ENCODE measurements at places on chromosomes 2 and 18.

DNA sequence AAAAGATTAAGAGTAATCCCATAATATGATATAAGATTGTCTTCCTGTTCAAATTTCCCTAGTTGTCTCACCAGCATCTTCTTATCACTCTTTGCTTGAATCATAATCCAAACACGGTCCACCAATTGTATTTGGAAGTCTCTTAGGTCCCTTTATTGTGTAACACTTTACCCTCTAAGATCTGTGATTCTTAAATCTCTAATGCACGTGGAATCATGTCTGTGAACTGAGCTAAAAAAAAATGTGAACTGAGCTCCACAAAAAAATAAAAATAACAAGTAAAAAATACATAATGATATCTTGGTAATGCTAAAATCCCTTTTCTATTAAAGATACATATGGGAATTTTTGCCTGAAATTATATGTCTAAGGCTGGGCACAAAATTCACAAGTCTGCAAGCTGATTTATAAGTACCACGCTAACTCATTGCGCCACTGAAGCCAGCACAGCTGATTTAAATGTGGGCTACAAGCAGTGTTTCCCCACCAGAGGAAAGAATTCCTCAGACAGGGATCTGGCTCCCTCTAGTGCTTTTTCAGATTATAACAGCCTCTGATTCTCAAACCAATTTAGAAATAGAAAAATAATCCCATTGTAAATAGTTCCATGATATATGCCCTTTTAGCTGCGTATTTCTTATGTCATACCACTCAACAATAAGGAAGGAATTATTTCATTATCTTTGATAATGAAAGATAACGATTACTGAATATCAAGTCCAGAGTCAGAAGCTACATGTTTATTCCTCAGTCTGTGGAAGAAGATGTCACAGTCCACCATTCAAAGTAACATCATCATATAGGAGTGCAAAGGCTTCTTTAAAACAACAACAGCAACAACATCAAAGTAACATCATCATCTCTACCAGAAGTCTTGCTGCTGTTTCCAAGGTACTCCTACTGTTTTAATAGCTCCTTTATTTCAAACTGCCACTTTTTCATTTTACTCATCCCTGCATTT, 22.9 kb downstream of the RBM43 start:
- DNase-seq: peak; percentile 64

DNA sequence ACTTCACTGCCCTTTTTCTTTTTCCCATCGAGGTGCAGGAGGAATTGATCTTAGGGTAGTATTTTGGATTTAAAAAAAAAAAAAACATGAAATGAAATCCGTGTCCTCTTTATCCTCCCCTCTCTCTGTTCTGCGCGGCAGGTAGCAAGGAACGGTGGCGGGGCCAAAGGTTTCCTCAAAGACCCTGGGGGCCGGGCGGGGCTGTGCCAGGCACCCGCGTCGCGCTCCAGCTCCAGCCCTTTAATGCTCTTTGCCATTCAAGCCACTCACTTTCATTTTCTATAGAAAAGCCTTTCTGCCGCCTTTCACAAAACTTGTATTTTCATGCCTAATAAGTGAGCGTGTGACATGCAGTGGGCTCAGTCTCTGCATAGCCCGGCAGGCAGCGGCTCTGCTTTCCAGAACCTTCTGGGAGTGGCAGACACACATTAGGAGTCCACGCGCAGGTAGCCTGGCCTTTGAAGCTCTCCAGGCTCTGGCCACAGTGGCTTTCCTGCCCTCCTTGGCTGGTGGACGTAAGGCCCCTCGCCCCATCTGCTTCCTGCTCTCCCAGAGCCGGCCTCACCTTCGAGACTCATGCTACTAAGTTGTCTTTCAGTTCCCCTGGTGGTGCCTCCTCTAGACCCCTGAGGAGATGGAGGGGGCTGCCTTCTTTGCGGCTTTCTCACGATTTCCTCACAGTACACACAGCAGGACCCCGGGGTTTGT, 41.7 kb downstream of the AGAP1 start:
- no peak for DNase-seq

GRCh38 chr18:42326752-42327151, 371.7 kb downstream of the PIK3C3 start:
- no peak for DNase-seq

GRCh38 chr2:41267929-41268659, 779.7 kb upstream of the PKDCC start:
- DNase-seq: no peak

DNA sequence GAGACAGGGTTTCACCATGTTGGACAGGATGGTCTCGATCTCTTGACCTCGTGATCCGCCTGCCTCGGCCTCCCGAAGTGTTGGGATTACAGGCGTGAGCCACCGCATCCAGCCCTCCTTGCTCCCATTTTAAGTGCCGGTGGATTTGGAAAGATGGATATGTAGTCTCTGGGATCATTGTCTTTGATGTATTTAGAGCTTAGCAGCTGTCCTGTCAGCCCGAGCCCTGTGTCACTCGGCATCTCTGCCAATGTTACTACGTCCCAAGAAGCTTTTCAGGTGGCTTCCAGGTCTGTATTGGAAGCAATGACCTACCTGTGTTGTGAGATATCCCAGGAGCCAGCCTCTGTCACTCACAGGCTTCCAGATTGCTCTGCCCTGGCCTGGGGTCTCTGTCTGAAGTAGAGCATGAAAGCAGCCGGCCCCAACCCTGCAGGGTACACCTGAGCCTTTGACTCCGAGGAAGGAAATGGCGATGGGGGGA, 35.3 kb downstream of the MAP4K4 start:
- no peak for DNase-seq

GRCh38 chr2:62099523-62100175, 96.3 kb upstream of the B3GNT2 start:
- no peak for DNase-seq

DNA sequence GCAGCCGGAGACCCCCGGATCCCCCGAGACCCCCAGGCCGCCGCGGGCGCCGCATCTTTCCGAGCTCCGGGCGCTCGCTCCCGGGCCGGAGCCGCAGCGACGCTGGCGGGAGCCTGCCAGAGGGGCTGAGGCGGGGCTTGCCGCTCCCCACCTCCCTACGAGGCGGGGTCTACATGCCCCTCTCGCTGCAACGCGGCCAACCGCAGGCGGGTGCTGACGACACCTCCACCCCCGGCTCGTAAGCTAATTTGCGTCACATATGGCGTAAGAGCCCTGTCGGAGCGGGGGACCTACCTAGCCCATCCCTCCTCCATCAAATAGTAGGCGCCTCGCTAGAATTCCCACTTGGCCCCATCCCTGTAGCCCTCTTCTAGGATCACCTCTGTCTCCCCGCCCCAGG, at the start of gene PTPRN:
Gene PTPRN, minus strand, starts transcription at position 124 of the 400 bp plus-strand sequence. Its CDS starts 69 bp downstream, at position 55.
- peak; percentile 27 for DNase-seq

- no peak for DNase-seq
These were observed 71.1 kb downstream of the ARHGEF33 start for GRCh38 chr2:38960609-38961320.

DNA sequence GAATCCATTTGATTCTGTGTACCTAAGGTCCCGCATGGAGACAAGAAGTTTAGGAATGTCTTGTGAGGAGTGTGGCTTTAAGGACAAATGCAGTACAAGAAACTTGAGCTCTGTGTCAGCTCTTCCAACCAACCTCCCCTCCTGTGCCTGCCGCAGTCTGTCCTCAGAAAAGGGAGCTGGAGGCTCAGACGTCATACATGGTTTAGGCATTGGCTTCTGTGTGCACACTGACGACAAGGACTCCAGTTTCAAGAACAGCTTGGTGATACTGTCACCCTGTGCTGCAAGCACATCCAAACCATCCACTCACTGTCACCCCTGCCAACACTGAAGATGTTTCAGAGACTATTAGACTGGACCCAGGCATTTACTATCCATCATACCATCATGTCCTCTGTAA, 470.4 kb downstream of the IRS1 start:
- DNase-seq: no peak

GRCh38 chr2:63740943-63741342, 100.8 kb upstream of the UGP2 start:
- no peak for DNase-seq

DNA sequence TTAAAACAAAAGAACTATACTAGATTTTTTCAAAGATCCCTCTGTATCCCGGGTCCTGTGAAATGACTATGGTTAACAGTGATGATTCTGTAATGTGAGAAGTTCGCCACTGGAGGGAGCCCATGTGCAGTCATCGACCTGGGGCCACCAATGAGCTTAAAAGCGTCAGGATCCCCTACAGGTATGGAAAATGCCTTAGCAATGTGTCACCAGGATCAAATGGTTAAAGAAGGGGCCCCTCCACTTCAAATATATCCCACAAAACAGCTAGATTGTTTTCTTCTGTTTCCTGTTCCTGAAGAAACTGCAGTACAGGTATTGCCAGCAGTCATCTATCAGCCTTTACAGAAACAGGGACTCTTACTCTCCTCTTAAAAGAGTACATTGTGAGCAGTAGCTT, 15.3 kb downstream of the CHRNA1 start:
- DNase-seq: peak; percentile 54

GRCh38 chr2:45964906-45965305, 313.4 kb downstream of the PRKCE start:
- DNase-seq: no peak

DNA sequence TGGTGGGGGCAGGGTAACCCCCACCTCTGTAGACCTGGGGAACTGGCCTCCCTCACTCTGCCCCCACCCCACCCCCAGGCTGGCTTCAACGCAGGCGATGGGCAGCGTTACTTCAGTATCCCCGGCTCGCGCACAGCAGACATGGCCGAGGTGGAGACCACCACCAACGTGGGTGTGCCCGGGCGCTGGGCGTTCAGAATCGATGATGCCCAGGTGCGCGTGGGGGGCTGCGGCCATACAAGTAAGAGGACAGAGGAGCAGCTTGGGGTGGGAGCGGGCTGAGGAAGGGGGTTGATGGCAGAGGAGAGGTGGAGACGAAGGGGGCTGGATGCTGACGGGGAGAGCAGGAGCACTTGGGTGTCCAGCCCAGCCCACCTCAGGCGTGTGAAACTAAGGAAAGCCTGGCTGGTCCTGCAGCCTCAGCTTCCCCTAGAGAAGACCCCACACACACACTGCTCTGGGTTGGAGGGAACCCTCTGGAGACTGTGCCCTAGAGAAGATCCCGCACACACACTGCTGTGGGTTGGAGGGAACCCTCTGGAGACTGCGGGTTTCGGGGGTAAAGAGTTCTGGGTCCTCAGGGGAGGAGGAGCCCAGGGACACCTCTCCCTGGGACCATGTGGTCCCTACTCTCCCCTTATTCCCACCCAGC, 36.2 kb downstream of the SNED1 start:
- DNase-seq: no peak

DNA sequence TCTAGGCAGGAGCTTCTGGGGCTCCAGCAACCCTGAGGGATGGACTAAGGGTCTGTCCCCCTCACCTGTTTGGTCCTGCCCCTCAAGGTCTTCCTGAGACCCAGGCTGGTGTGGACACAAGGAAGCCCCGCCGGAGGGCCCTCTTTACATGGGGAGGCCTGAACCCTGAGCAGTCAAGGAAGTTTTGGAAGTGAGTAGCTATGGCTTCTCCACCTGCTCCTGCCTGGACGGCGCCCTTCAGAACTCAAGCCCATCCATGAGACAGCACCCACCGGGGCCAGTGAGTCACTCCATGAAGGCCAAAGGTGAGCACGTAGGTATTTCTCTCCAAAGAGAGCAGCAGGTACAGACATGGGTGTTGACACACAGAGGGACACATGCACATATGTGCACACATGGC, 98.2 kb upstream of the CTDP1 start:
- DNase-seq: no peak

GRCh38 chr2:1740716-1741589, 3.4 kb downstream of the PXDN start:
- no peak for DNase-seq

- DNase-seq: no peak
These were observed 6.1 kb upstream of the CUL3 start for GRCh38 chr2:224591220-224591619.

GRCh38 chr2:177474998-177475397, 82.4 kb downstream of the AGPS start:
- DNase-seq: peak; percentile 14

- DNase-seq: peak; percentile 28
These were observed 10.5 kb upstream of the B3GNT7 start for GRCh38 chr2:231384970-231385369.

DNA sequence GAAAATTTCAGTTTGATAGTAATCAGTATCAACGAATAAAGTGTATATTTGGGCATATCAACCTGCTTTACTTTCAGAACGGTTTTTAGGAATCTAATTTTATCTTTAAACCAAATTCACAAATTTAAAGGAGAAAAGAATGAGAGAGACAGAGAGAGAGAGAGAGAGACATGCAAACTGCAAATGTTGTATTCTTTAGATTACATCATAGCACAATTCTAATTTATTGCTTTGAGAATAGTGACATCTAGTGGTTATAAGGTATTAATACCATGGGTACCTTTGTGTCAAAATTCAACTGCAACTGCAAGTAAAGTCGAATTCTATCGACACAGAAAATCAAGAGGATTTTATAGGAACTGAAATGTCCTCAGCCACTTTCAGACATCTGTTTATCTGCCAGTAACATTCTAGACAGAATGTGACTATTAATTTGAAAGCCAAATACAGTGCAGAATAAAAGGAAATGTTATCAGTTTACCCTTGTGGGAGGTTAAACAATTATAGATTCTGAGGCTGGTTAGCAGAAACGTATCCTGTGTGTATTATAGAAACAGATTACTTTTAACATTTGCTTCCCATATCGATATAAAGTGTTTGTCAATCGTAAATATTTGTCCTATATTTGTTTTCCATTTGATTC, 529.8 kb upstream of the VRK2 start:
- peak; percentile 36 for DNase-seq

- peak; percentile 87 for DNase-seq
These were observed 71.1 kb upstream of the SH3BP4 start for GRCh38 chr2:234880551-234881211.

- DNase-seq: peak; percentile 16
These were observed 199.9 kb downstream of the ACTR3 start for GRCh38 chr2:114089636-114090319.

- no peak for DNase-seq
These were observed 1.2 kb upstream of the CLASP1 start for GRCh38 chr2:121650315-121650930.

DNA sequence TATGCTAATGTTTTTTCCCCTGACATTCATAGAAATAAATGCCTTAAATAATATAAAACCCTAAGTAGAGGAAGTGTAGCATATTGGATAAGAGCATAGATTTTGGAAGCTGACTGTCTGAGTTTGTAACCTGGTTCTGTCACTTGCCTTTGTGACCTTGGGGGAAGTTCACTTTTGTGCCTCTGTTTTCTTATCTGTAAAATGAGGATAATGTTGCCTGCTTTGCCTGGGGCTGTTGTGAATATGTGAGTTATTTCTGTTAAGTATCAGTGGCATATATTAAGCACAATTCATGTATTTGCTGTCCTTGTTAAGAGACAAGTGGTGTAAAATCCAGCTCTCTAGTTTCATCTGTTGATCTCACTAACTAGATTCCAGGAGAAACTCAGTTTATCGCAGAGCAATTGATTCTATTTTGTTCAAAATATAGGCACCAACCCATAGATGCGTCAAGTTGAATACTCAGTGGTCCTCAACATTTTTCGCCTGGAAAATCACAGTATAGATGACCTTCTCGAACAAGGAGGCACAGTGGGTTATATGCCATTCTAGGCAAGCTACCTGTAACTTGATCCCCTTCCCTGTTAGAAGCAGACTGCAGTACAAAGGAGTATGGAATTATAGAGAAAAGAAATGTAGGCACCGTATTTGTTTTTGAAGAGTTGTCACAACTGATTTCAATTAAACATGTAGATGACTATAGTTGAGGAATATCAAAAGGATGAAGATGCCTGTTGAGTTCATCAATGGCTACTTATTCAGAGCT, 67.0 kb downstream of the SOCS6 start:
- no peak for DNase-seq

Data from HT1080 (cell line).